ENCODE measurements at places on chromosomes 5 and 9.

DNA sequence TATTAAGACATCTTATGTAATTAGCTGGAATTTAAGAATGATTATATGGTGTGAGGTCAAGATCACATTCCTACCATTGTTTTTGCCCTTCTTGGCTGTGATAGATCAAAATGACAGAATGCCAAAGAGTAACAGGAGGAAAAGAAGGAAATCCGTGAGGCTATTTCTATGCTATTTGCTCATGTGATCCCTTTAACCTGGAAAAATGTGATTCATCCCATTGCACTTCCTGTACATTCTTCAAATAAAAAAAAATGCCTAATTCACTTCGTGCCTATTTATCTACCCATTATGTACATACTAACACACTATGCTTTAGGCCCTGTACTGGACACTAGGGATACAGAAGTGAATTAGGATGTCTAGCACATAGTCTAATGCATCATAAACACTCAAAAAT lies 154.1 kb upstream of the PAPPA start:
- DNase-seq: no peak

- no peak for DNase-seq
Observed at GRCh38 chr5:126124706-126125345, 298.4 kb upstream of the GRAMD2B start.

- no peak for DNase-seq
Observed at GRCh38 chr5:132669966-132670882, 3.6 kb upstream of the IL4 start.

DNA sequence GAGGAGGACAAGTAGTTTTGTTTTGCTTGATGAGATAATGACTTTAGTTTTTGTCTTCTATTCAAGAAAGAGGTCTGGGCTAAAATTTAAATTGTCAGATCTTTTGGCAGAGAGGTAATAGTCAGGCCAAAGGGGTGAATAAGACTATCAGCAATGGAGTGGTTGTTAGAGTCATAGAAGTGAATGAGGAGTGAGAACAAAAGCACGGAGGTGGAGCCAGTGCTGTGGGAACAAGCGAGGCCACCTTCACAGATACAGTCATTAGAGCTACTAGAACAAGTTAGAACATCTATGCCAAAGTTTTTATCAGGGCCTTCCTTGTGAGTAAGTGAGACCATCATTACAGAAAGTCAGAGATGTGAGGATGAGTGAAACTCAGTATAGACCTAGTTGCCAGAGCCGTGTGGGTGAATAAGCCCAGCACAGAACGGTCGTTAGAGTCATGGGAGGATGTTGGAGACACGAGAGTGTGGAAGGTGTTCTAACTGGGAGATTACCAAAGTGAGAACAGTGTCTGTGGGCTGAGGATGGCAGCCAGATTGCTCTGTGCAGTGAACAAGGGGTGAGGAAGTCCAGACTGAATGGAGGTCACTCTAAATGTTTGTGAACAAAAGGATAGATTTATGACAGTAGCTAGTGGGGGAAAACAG lies 135.1 kb downstream of the RPS23 start:
- DNase-seq: no peak

GRCh38 chr9:108750661-108751215 lies 105.0 kb downstream of the ACTL7B start:
- no peak for DNase-seq

DNA sequence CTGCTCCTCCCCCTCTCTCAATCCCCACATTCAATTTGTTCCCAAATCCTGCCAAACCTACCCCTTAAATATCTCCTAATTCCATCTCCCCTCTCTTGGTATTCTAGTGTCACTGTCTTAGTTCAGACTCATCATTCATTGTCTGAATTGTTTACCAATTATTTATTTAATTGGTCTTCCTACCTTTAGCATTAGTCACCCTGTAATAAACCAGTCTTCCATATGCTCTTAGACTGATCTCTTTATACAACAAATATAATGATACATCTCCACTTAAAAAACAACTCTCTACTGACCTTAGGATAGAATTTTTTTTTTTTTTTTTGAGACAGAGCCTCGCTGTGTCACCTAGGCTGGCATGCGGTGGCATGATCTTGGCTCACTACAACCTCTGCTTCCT lies 51.4 kb downstream of the RFK start:
- DNase-seq: no peak

- DNase-seq: no peak
Observed at GRCh38 chr5:171157775-171158174, 151.3 kb upstream of the TLX3 start.

GRCh38 chr5:53262348-53262970 lies 152.9 kb upstream of the MOCS2 start:
- no peak for DNase-seq

DNA sequence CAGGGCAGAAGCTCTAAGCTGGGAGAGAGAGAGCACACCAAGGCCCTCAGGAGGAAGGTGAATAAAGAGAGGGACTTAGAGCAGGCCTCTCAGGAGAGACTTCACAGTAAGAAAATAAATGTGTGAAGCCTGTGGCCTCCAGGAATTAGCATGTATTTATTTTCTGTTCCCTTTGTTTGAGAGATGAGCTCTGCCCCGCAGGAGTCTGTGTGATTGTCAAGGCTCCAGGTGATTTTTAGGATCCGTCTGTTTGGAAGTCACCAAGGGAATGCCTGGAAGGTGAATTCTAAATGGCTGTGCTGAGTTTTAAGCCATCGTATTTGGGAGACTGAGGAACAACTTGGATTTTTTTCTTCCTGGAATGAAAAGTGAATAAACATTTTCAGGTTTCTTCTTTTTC lies 108.3 kb upstream of the ICE1 start:
- no peak for DNase-seq

DNA sequence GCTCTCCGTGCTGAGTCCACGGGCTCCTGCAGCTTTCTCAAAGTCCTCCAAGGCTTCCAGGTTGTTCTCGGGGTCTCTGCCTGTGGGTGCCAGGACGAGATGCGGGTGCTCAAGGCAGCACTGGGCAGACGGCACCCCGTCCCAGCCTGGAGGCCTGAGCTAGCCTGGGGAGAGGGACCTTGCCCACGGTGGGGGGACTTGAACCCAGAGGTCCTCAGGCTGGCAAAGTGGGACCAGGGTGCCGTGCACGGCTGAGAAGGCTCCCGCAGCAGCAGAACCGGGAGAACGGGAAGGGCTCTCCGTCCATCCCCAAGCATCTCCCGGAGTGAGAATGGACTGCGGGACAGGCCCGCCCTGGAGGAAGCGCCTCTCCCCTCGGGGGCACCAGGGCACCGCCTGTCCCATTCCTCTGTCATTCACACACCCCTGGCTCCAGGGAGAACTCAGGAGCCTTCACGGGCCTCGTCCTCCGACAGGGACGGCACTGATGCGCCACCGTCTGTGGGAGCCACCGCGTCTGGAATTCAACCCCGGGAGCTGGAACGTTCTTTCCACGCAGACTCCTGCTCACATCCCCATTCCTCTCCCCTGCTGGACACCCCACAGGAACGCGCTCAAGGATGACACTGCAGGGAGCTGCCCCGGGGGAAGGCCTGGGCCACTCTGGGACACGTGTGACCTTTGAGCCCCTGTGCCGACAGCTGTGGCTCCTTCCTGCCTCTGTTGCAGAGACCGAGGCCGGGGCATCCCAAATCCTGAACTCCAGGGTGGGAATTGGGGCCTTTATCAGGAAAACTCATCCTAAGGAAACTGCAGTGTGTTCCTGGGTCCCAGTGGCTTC lies 16.3 kb upstream of the OBP2B start:
- peak; percentile 46 for DNase-seq

DNA sequence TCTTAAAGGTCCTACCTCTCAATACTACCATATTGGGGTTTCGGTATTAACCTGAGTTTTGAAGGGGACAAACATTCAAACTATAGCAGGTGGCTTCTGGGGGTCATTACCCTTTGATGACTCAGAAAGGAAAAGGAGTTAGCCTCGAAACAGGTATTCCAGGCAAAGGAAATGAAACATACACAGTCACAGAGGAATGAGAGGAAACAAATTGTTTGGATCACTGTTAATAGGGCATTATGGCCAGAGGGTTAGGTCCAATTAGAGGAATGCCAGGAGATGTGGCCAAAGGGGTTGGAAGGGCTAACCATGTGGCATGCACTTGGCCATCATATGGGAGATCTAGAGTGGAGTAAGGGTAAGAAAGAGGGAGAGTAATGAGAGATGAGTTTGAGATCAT lies 23.9 kb upstream of the NIM1K start:
- no peak for DNase-seq

DNA sequence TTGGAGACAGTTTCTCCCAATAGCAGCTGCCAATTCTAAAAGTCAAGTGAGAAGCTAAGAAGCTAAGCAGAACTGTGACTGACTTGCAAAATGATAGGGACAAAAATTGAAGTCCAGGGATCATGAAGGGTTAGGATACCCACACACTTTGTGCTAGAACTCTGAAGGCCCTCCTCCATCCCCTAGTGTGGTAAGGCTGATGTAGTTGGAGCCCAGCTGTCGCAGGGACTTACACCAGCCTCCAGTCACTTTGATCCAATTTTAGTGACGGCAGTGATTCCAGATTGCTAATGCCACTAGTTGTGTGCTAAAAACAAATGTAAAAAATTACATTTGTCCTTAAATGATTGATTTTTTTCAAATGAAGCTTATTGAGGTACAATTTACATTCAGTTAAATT lies 742.7 kb upstream of the ZNF608 start:
- DNase-seq: no peak

DNA sequence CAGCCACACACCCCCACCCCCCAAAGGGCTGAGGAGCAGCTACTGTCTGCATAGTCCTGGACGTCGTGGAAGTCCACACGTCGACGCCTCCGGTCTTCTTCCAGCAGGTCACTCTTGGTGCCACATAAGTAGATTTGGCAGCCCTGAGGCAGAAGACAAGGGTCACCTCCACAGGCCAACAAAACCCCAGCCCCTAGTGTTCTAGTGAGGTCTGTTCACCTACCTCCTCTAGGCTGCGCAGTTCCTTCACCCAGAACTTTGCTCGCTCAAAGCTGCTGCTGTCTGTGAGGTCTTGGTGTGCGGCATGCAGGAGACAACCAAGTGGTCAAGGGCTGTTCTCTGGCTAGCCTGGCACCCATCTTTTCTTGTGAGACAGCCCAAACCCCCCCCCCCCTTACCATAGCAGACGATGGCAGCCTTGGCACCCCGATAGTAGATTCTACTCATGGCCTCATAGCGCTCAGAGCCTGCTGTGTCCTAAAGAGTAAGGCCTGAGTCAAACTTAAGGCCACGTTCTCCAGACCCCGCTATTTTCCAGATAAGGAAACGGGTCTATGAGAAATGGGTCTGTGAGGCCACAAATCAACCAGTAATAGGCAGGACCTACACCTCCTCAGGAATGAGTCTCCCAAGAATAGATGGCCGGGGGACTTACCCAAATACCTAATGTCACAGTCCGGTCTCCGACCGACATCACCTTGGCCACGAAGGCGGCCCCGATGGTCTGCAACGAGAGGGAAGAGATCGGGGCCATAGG lies 987 bp downstream of the RAB24 start:
- DNase-seq: no peak

DNA sequence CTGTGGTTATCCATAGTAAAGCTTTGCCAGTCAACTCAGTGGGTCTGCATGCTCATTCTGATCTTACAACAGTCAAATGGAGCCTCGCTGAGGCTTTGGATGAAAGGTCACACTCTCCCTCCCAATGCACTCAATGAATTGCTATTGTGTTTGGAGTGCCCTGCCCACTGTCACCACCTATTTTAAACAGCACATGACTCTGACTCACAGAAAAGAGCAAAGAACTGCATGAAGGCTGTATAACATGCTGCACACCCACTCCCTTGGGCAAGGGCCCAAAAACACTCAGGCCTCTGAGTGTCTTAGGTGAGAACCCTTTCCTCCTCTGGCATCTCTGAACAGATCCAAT lies 118.7 kb upstream of the CCDC112 start:
- DNase-seq: peak; percentile 68

Data from sciatic nerve (tissue), 2 donors.